ENCODE measurements at places on chromosomes 5 and 9. TPM values are rescaled to one million over a fixed set of nuclear protein-coding genes. Genes with fewer than 3 reads are reported as not detected.

- no peak for DNase-seq
Measured at GRCh38 chr9:98879963-98880310, 63.8 kb upstream of the COL15A1 start.

DNA sequence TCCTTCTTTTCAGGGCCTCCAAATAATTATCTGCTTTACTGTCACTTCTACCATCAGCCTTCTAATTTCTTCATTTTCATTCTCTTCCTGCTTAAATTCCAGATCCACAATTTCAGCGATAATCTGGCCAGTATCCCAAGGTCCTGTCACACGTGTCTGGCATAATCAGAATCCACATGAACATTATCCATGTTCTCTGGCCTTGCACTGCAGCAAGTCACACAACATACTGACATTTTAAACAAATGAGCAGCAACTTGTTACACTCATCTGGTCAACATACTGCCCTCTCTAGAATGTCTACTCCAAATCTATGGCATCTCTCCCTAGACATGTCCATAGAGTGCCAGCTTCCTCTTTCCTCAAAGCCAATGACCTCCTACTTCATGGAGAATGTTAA is 43.8 kb upstream of the RASEF start:
- no peak for DNase-seq

DNA sequence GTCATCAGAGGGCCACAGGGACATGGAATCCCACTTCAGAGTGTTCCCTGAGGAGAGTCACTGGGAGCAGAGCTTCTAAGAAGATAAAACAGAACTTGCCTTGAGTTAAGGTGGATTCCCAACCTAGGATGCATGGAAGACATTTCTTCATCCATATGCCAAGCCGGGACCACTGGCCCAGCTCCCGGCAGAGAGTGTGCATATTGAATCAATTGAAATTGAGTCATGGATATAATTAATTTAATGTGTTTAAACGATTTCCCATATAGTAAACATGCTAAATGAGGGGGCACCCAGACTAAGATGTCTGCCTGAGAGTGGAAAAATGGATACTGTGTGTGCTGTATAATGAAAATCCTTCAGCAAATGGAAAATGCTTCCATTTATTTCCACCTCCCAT is 194.4 kb upstream of the TBC1D2 start:
- DNase-seq, result no peak

The CSF1R gene
- total RNA-seq, result 0.36 TPM

The PCDH12 gene
- total RNA-seq, result 0.18 TPM

Data from IMR-90 (cell line).